Adrenal gland (tissue), 19 donors: ENCODE measurements at places on chromosomes 2 and 18.

GRCh38 chr2:194383401-194383800 is 1273.6 kb upstream of the SLC39A10 start:
- DNase-seq: no peak

GRCh38 chr2:19203866-19204265 is 154.6 kb downstream of the OSR1 start:
- no peak for DNase-seq

DNA sequence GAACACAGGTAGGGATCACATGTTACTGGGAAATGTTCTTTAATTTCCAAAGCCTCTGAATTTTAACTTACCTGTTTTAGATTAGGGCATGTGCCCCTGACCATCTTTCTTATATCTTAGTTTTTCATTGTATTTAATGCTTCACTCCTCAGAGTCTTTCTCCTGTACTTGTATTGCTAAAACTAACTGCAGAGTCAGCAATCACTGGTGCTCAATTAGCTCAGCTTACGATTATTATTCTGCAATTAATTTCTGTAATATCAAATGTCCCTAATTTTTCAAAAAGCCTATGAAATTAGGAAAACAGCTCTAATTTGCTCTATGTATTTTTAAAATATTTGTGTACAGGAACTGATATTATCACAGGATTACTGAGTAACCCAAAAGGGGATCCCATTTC is 693.2 kb upstream of the SLC8A1 start:
- no peak for DNase-seq

- DNase-seq: no peak
Observed at GRCh38 chr2:215606219-215606618, 170.4 kb upstream of the FN1 start.
